ENCODE measurements at places on chromosomes 7 and 10.

- DNase-seq: no peak
Measured at GRCh38 chr7:150964593-150965111, 13.5 kb downstream of the KCNH2 start.

DNA sequence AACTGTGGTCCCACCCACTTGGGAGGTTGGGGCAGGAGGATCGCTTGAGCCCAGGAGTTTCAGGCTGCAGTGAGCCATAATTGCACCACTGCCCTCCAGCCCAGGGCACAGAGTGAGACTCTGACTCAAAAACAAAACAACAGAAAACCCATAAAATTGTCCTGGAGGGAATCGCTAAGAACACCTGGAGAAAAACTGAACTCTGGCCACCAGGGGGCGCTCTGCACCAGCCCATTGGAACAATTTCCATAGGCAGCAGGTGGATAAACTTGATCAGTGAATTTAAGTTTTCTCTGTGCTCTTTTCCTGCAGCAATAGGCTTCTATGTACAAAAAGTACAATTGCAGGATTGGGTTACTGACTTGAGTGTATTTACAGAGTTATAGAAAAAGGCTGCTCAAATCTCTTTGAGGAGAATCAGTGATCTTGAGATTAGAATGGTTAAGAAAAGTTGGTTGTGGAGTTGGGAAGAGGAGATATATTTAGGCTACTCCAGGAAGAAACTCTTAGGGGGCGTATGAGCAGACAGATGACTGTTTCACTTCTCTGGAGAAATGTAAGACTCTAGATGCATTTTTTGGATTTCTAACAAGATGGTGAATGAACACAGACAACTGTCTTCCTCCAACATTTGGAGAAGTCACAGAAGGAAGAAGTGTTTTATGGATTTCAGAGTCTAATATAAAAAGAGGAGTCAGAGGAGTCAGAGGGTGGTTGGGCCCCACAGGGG, 274.9 kb upstream of the GALNT17 start:
- DNase-seq: peak; percentile 53

DNA sequence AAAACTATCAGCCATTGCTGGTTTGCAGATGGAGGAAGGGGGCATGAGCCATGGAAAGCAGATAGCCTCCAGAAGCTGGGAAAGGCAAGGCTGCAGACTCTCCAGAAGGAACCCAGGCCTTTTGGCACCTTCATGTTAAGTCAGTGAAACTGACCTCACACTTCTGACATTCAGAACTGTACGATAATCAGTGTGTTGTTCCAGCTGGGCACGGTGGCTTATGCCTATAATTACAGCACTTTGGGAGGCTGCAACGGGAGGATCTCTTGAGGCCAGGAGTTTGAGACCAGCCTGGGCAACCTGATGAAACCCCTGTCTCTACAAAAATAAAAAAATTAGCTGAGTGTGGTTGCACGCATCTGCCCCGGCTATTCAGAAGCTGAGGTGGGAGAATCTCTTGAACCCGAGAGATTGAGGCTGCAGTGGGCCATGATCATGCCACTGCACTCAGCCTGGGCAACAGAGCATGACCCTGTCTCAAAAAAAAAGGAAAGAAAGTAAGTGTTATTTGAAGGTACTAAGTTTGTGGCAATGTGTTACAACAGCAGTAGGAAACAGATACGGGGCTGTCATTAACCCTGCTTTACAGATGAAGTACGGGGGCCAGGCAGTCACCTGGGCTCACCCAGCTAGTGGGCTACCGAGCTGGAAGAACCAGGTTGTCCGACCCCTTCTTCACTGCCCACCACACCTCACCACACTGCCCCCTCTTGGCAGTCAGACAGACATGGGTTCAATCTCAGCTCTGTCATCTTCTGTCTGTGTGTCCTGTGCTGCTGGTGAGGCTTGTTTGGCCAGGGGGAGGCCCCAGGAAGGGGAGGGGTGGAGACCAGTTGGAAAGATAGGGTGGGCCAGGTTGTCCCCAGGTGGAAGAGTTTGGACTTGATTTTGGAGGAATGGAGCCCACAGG, 18.3 kb downstream of the CHST3 start:
- no peak for DNase-seq

DNA sequence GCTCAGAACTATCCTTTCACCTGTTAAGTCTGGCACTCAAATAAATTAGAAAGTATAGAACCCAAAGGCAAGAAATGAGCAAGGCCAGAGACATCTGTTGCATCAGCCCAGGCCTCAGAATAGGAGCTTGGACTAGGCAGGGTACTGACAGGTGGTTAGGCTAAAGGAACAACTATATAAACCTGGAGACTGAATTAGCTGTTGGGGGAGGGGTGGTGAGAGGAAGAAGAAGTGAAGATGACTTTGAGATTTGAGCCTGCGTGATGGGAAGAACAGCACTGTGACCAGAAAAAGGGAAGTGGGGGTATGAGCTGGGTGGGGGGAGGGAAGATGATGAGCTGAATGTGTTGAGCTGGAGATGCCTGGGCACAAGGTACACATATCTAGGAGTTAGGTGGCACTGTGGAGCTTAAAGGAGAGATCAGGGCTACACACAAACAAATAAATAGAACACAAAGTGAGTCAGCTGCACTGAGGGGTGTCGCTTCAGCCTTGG, 244.7 kb downstream of the PTEN start:
- no peak for DNase-seq

DNA sequence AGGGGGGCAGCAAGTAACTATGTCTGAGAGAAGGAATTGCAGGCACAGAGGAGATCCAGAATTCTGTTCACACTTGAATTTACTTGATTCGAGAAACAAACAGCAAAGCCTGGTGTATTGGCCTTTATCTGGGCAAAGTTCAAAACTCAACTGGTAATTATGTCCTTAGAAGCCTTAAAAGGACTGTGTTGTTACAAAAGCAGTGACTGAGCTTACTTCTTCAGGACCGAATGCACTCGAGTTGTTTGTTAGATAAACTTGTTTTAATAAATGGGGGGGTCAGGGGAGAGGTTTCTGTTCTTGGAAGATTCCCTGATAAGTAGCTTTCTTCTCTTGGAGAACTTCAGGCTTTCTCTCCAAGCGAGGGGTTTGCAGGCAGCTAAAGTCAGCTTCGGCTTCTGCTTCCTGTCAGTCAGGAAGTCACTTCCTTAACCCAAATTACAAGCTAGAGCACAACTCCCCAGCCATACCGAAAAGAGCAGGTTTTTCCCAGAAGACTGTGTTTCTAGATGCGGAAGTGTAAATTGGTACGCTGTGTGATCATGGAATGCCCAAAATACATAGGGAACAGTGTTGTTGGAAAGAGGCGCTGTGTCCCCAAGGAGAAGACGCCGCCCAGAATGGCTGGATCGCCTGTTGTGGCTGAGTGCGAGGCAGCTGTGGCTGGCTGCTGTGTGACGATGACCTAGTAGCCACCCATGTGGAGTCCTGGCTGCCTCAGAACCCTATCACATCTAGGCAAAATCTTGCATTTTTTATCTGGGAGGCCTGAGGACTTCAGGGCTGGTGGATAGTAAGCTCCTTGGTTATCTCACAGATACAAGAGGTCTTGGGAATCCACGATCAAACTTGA, 110.4 kb downstream of the TCF7L2 start:
- peak; percentile 26 for DNase-seq

GRCh38 chr10:131354380-131354779, 42.9 kb upstream of the TCERG1L start:
- no peak for DNase-seq

GRCh38 chr7:65938336-65938895, 43.6 kb downstream of the GUSB start:
- no peak for DNase-seq
